ENCODE measurements at places on chromosomes 2 and 18.
A peak's percentile ranks its signal among the peaks of the same experiment; 100 is the strongest.

DNA sequence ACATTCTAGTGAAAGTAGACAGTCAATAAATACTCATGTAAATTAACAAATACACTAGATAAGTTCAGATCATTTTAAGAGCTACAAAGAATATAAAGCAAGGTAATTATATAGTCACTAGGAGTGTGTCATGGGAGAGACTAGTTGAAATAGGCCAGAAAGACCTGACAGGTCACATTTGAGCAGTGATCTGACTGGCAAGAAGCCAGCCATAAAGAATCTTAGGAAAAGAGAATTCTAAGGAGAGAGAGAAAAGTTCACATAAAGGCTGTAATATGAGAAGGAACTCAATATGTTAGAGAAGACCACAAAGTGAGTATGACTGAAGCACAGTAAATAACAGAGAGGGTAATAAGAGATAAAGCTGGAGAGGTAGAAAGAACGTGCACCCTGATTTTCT lies 31.2 kb downstream of the VSNL1 start:
- DNase-seq = no peak

DNA sequence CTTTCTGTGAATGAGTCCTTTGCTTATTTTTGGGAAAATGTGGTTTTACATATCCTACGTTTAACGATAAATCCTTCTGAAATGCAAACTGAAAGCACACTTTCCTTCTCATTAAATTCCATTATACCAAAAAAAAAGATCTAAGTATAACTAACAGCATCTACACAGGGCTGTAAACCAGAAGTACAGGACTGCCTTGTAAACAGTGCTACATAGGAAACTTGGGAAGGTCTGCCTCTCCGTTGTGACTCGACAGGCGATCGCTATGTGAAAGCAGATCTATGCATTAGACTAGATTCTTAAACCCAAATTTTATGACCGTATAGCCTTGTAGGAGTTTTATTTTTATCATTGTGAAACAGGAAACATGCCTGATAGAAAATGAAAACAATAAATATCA lies 690.5 kb downstream of the ARHGAP15 start:
- DNase-seq = no peak

GRCh38 chr2:75222527-75222926 lies 23.2 kb upstream of the TACR1 start:
- DNase-seq = no peak

DNA sequence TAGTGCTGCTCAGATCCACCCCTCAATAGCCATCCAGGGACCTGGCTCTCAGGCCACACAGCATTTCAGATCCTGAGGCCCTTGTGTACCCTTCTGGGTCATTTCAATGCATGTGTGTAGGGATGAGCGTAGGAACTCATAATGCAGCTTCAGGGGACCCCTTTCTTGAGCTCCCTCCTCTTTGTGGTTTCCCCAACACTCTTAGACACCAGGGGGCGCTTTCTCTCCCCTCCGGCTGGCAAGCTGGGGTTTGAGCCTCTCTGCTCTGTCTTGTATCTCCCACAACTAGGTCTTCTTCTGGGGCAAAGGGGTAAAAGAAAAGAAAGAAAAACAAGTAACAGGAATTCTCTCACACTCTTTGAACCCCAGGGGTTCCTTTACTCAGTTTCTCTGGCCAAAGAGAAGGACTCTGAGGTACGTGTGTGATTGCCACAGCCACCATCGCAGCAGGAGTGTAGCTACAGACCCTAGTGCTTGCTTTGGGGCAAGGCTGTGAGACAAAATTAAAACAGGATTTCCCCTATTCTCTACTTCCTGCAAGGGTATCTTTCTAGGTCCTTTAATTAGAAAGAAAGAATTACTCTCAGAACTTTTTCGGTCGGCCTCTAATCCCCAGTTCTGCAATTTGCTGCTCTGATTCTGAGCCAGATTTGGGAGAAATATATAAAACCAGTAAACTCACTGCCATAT lies 38.0 kb downstream of the CABYR start:
- DNase-seq = peak; percentile 22

GRCh38 chr2:148920559-148920958 lies 45.5 kb downstream of the KIF5C start:
- DNase-seq = no peak

DNA sequence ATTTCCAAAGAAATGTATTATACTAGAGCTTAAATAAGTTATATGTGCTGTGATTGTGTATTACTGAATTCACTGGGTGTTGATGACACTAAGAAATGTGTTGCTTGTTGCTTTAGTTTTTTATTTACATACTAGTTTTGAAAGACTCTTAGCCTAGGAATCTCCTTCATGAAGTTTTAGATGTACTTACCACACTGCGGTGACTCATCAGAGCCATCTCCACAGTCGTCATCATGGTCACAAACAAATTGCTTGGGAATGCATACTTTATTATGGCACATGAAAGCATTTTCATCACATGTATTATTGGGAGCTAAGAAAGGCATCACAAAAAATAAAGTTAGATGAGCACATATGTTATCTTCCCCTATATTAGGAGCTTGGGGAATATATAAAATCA lies 1624.2 kb downstream of the LRP1B start:
- no peak for DNase-seq

GRCh38 chr2:1945819-1946218 lies 201.5 kb upstream of the PXDN start:
- DNase-seq = no peak

DNA sequence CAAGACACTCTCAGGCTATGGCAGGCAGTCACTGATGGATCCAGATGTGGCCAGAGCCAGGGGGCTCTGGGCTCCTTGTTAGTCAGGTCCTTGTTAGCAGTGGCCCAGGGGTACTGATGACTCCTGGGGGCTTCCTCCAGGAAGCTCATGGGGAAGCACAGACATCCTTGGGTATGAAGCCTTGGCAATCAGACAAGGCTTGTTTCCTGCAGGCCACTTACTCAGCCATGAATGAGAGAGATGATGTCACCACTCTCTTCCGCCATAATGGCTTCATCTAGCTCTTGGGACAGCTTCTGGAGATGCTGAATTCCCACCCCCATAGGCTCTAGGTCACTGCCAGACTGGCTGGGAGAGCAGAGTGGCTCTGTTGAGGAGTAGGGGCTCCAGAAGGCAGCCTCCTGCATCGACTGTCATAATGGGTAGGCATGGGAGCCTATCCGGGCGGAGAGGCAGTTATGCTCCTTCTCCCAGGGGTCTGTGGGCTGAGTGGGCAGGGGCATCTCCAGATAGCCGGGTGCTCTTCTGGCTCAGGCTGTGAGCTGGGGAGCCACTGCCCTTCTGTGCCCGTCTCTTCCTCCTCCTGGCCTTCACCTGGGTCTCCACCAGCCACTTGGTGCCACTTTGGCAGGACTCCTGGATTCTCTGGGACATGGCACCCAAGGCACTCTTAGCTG lies 40.2 kb upstream of the BMPR2 start:
- DNase-seq = no peak

DNA sequence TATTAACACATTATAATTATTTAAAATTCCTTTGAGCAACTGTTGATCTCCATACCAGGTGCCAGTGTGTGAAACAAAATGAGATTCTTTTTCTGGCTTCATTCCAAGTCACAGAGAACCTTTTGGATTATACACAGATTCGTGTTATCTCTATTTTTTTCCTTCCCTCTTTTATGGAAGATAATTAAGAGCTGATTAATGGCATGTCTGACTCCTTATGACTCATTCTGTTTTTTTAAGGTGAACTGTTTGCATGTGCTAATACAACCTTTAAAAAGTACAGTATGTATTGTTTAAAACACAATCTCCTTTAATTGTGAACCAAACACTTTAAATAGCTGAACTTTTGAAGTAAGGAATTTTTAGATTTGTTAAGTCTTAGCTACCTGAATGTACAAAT lies 39.3 kb downstream of the PELI1 start:
- DNase-seq = no peak

DNA sequence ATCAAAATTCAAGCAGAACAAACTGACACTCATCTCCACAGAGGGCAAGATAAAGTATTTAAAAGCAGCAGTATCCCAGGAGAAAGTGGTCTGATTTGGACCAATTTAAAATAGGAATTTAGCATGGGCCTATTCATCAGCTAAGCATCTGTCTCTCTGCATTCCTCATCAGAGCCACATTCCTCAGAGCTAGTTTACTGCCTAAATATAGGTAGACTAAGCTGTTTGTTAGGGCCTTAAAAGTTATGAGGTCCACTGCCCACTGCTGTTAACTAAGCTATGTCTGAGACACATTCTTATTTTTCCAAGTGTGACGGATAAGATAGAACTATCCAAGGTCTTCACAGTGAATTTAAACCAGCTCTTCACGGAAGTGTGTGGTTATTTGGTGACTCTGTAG lies 17.6 kb downstream of the NEB start:
- DNase-seq = no peak

DNA sequence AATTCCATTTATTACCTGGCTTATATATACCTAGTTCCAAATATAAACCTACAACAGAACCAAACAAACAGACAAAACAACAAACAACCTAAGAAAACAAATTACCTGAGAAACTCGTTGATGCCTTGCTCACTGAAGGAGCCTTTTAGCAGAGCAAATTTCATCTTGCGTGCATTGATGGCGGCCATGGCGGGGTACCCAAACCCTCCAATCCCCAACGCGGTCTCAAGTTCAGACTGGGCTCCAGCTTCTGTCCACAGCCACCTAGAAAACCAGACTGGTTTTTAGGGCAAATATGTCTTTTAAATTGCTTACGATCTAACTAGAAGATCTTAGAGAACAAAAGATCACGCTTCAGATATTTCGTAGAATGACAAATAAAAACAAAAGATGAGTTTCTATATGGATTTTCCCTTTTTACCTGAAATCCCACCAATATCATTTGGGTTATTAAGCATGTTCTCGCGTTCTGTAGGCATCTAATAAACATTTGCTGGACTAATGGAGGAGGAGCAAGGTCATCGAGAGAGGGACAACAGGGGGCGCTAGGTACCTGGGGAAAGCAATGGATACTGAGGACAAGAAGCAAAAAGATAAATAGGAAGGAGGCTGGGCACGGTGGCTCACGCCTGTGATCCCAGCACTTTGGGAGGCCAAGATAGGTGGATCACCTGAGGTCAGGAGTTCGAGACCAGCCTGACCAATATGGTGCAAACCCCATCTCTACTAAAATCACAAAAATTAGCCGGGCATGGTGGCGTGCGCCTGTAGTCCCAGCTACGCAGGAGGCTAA lies 25.2 kb downstream of the PDIA6 start:
- no peak for DNase-seq

- DNase-seq = no peak
These were observed 254.0 kb upstream of the SLC14A2 start for GRCh38 chr18:45361125-45361851.

- no peak for DNase-seq
These were observed 98.1 kb upstream of the CERS6 start for GRCh38 chr2:168357797-168358472.

GRCh38 chr18:38972571-38972970 lies 1407.0 kb upstream of the CELF4 start:
- no peak for DNase-seq

GRCh38 chr2:149330127-149331022 lies at the start of gene LYPD6:
TSS of gene LYPD6 (plus strand) at chr2:149330587. CDS start at chr2:149437709, 107,122 bp downstream.
- no peak for DNase-seq

DNA sequence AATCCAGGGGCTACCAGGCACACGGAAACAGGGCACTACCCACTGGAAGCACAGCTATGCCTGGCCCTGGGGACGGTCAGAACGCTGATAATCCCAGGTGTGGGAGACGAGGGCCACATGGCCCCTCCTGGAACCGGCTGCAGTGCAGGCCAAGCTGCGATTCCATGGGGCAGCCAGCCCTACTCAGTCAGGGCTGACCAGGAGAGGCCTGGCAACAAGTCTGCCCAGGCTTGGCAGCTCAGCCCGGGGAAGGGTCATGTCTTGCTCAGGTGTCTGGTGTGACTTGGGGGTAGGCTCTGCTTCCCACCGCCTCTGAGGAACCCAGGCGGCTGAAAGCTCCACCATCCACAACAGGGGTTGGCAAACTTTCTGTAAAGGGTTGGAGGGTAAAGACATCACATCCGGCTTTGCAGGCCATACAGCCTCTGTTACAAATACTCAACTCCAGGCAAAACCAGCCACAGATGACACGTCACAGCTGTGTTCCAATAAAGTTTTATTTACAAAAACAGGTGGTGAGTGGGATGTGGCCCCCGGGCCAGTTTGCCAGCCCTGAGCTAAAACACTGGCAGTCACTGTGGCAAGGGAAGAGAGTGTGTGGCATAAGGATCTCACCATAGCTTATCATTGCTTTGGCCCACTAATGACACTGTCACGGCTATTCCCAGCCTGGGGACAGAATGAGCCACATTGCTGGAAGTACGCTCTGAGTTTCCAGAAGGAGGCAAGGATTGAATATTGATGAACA lies 85.2 kb downstream of the NDUFA10 start:
- no peak for DNase-seq
